ENCODE measurements at places on chromosomes 3 and 15.

- DNase-seq, result no peak
Observed at GRCh38 chr15:92796161-92796611, 103.9 kb upstream of the CHD2 start.

- peak; percentile 73 for DNase-seq
Observed at GRCh38 chr3:57100046-57100695, 39.7 kb downstream of the SPATA12 start.

GRCh38 chr3:120437559-120437958 is 13.2 kb downstream of the FSTL1 start:
- DNase-seq, result no peak

GRCh38 chr3:82927309-82928253 is 1166.1 kb upstream of the GBE1 start:
- no peak for DNase-seq

- DNase-seq, result no peak
Observed at GRCh38 chr3:37162501-37163245, 11.7 kb downstream of the LRRFIP2 start.

- no peak for DNase-seq
Observed at GRCh38 chr3:52891615-52892081, 5.7 kb downstream of the STIMATE start.

GRCh38 chr3:17092583-17092933 is 207.8 kb downstream of the PLCL2 start:
- DNase-seq, result no peak

GRCh38 chr3:137163241-137163871 is 205.6 kb downstream of the IL20RB start:
- DNase-seq, result no peak

GRCh38 chr3:35739181-35739809 is 100.0 kb downstream of the ARPP21 start:
- DNase-seq, result no peak

- peak; percentile 42 for DNase-seq
Observed at GRCh38 chr3:42665050-42665878, 11.8 kb downstream of the ZBTB47 start.

- no peak for DNase-seq
Observed at GRCh38 chr3:183524476-183524875, 31.0 kb downstream of the KLHL6 start.

DNA sequence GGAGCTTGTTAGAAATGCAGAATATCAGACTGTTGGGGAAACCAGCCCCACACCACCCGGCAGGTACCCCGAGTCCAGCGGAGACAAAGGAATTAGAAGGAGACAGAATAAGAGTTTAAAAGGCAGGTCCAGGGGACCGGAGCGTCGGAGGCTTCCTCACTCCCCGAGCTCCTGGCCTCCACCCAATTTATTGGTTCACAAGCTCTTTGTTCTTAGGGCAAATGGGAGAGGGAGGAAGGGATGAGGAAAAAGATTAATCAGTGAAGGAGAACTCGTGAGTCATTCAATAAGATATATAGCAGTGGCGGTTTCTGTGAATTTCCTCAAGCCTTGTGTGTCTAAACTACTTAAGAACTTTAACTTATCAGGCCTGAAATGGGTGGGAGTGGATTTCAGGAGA is 32.1 kb upstream of the WDR72 start:
- no peak for DNase-seq

DNA sequence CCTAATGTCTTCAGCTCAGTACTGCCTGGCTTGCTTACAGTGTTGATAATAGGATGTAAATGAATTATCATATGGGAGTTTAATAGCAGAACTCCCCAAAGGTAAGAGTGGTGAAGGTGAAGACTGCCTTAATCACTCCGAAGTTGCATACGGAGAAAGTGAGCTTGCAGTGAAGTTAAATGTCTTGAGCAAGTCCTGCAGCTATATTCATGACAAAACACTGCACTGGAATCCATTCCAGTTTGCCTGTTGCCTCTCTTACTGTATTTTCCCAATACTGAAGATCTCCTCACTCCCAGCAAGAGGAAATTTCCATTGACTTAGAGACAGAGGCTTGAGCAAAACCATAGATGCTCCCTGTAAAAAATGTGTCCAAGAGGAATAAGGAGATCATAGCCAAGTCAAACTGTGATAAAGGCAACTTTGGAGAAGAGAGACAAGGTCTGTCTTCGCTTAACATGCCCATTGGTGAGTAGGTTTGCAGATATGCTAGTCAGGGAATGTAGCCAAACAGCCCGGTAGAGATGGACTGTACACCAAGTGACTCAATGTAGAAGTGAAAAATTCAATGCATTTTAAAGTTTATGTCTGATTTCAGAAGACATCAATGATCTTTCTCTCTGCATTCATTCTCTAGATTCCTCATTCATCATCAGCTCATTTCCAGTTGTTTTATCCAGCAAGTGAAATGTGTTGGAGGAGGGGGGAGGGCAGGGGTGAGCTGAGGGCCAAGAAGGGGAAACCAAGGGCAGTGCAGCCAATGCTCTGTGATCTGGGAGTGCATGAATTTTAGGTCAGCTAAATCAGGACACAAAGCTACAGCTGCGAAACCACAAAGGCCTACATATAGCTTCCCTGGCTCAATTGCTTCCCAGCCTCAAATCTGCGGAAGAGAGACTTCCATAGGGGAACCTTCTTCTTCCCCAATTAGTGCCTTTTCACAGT is 667.1 kb upstream of the NR2F2 start:
- DNase-seq, result no peak

DNA sequence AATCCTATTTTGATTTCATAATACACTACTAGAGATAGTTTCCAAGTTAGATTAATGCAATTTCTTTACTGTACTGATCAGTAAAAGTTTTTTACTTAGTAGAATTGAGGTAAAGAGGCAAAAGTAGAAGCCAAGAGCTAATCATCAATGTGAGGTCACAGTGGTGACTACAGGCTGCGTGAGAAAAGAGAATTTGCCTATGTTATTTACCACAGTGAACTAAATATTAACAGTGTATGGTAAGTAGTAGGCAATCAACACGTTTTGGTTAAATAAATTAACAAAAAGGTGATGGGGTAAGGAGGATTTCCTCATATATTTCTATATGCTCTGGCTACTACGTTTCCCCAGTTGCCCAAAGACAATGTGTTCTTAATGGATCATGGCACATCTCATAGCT is 202.2 kb upstream of the CMC1 start:
- DNase-seq, result no peak

GRCh38 chr3:30475038-30475808 is 131.2 kb upstream of the TGFBR2 start:
- no peak for DNase-seq

DNA sequence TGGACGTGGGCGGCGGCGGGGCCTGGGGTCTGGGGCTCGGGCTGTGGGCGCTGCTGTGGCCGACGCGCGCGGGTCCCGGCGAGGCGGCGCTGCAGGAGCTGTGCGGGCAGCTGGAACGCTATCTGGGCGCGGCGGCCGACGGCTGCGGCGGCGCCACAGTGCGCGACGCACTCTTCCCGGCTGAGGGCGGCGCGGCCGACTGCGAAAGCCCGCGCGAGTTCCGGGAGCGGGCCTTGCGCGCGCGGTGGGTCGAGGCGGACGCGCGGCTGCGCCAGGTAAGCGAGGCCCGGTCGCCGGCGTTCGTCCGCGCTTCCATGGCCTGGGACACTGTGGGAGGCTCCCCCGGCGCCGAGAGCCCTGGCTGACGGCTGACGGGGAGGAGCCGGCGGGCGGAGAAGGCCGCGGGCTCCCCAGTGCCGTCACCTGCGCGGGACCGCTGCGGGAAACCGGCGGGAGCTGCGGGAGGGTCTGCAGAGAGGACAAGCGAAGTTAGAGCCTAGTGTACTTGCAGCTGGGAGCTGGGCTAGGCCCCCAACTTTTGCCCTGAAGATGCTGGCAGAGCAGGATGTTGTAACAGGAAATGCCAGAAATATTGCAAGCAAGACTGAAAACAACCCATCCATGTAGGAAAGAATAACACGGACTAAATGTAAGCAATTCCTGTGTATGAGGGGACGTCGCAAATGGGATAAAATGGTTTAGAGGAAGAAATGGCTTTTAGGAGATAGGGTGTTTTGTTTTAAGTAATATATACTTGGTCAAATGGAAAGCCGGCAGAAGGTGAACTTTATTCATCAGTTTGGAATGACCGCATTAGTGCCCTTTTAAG is 847 bp downstream of the WHAMM start:
- peak; percentile 79 for DNase-seq

DNA sequence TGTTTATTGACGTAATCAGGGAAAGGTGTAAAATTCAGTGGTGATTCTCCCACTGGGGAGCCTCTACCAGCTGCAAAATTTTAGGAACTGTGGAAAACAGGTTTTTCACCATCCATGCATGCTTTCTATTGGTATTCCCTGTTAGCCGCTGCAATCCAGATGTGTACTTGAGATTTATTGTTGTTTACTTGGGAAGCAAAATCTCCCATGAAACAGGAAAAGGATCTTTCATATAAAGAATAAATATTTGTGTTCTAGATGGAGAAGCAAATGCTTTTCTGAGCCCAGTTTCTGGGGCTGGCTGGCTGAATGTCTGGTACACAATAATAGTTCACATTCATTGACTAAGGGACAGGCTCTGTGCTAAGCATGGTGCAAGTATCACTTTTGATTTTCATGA is 144.6 kb upstream of the RASGRP1 start:
- no peak for DNase-seq

DNA sequence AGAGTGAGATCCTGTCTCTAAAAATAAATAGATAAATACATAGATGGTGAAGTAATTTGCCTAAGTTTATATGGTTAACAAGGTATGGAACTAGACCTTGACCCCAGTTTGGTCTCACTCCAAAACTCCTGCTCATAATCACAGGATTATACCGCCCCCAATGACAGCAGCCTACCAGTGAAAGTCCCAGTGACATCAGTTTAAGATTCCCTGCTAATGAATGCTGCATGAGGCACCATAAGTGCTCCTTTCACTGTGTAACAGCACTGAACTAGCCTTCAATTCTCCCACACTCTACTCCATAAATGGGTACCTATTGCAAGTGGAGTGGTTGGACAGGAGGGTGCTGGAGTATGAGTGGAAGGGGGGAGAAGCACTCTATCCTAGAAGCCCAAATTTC is 23.7 kb upstream of the THSD4 start:
- DNase-seq, result no peak

- DNase-seq, result no peak
Observed at GRCh38 chr3:157059181-157059580, 100.8 kb downstream of the CCNL1 start.

DNA sequence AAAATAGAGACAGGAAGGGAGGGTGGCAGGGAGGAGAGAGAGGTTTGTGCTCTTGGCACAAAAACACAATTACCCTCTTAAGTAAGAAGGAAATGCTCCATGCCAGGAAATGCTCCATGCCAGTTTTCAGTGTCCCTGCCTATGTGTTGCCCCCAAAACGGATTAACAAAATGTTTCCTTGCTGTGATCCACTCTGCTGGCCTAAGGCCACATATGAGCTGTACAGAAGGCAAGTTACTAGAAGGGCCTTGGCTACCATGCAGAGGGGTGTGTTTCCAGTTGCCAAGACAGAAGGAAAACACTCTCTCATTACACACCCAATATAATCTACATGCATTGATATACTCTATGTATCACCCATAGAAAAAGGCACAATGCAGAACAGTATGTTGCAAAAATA is 98.2 kb upstream of the PTPRG start:
- DNase-seq, result peak; percentile 23

GRCh38 chr15:90219421-90220141 is 14.2 kb downstream of the CIB1 start:
- peak; percentile 87 for DNase-seq

DNA sequence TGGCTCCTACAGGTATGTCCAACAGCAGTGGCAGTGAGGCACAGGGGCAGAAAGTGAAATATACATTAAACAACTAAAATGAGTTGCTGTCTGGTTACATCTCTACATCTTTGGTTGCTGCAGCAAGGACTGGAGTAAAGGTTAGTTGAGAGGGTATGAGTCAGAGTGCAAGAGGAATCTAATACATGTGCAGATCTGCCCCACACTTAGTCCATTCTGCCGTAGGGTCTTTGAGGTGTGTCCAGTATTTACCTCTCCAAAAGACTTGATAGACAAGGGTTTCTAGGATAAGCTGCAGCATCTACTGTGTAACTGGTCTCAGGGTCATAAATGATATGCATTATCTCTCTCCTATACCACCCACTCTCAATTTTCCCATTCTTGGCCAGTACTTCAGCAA is 6.2 kb upstream of the NEDD4 start:
- DNase-seq, result no peak

DNA sequence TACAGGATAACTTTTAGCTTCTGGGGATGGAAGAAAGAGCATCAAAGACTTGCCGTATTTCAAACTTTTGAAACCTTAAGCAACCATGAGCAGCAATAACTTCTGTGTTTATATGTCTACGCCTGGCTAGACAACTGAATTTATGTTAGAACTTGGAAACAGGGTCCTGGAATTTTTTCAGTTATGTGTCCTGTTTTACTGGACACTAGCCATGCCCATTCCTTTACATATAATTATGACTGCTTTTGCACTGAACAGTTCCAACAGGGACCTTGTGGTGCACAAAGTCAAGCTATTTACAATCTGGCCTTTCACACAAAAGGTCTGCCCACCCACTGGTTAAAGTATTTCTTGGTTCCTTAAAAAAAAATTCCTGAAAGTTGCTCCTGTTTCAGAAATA is 37.1 kb downstream of the TJP1 start:
- no peak for DNase-seq

DNA sequence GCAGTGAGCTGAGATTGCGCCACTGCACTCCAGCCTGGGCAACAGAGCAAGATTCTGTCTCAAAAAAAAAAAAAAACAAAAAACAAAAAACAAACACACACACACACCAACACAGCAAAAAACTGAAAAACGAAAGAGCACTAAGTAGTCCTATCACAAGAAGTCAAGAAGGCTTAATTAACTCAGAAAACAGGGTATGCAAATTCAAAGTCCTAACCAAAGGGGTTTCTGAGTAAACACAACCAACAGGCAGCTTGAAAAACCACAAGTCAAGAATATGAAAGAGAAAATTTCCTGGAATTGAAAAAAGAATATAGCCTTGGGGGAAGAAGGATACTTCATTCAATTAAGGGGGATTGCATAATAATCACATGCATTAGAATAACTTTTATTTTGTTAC is 37.7 kb upstream of the PARP14 start:
- no peak for DNase-seq

DNA sequence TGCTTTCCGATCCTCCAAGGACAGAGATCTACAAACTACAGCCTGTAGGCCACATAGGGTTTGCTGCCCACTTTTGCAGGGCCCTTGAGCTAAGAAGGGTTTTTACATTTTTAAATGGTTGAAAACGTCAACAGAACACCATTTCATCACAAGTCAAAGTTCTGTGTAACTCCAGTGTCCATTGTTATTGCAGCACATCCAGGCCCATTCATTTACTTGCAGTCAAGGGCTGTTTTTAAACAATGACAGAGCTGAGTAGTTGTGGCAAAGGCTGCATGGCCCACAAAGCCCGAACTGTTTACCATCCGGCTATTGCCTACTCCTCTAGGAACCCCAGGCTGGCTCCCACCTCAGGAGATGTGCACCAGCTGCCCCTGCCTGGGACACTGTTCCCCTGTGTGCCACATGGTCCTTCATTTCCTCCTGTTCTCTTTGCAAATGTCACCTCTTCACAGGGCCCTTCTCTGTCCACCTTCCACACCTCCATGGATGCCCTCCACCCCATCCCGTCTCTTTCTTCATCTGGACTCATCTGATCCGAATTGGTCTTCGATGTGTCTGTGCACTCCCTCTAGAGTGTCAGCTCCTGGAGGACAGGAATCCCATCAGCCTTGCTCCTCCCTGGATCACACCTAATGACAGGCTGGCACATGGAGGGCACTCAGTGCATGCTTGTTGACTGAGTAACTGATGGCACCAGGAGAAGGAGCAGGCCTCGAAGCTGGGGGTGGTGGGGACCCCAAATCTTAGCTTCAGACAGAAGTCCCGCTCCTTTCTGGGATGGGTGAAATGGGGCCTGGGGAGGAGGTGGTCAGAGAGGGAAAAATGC is 69.5 kb upstream of the IQSEC1 start:
- DNase-seq, result no peak

GRCh38 chr3:18527691-18528090 is 102.6 kb upstream of the SATB1 start:
- DNase-seq, result no peak

Data from D341Med (cell line).